ENCODE measurements at places on chromosomes 7 and 10.

- DNase-seq = no peak
Measured at GRCh38 chr7:113657603-113658002, 261.2 kb downstream of the PPP1R3A start.

- no peak for DNase-seq
Measured at GRCh38 chr7:81632418-81632817, 137.4 kb downstream of the HGF start.

DNA sequence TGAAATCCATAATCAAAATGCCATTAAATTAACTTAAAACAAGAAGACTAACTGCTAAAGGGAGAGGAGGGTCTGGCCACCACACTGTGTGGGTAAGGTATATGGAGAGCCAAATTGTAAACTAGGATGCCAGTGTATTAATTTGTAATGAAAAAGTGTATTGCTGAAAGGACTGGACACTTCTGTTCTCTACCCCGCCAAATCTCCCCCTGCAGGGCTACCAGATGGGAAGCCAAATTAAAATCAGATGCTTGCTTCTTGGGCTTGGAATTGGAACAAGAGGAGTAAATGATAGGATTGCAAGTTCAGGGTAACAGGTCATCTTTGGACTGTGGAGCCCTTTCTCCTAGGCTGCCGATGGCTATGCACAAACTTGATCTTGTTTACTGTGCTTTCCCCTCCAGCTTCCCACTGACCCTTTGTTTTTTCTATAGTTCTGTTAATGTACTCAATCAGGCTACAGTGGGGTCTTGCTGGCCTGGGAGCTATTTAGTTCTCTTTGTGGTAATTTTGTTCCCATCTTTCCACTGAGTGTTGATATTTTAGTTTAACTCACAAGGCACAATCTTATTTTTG lies 932.1 kb upstream of the C7orf33 start:
- no peak for DNase-seq

GRCh38 chr10:35700487-35700882 lies 58.4 kb upstream of the FZD8 start:
- DNase-seq = no peak

All from esophagus squamous epithelium (tissue), 5 donors.